ENCODE measurements at places on chromosomes 16 and 17.

GRCh38 chr16:2154533-2155090 lies 970 bp upstream of the TRAF7 start:
- peak; percentile 45 for DNase-seq

DNA sequence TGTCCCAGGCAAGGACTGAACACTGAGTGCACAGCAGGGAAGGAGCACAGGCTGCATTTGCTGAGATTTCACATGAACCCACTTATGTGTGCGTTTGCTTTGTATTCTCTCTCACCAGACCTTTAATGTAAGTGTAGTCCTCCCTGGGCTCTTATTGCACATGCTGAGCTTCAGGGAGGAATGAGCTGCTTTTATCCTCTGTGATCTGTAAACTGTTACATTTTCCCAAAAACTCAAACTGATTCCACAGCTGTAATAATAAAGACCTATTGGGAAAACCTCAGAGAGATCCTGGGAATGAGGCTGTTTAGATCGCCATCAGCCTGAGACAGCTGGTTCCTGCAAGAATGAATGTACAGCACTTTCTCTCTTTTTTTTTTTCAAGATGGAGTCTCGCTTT lies 53.6 kb upstream of the ADORA2B start:
- no peak for DNase-seq

DNA sequence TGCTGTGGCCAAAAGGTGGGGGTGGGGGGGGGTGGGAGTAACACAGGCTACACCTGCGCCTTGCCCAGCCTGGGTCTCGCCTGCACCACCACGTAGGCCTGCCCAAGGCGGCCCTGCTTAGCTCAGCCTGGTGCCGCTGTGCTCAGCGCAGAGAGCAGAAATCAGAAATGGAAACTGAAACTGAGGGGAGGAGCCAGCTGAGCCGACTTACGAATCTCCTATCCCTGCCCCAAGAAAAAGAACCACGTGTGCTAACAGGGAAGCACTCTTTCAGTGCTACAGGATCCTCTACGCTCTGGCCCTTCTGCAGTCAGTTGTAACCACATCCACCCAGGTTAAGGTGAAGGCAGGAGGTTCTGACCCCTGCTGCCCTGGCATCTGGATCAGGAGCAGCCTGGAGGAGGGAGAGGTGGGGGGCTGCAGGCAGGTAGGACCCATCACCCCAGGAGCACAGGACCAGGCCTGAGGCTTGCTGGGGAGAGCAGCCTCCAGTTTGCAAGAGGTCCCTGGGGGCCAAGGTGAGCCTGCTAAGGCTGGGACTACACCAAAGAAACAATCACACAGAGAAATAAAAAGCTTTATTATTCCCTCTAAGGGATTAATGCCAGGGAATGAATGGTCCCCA lies at the start of gene DHX58:
Gene DHX58 (minus strand): TSS at position 163 of the 625 bp plus-strand sequence. CDS start 822 bp downstream, outside the sequence.
- DNase-seq: no peak

GRCh38 chr16:69274699-69275235 lies 36.4 kb upstream of the VPS4A start:
- DNase-seq: no peak

- DNase-seq: no peak
These were observed 221.5 kb downstream of the IRF8 start for GRCh38 chr16:86120201-86121192.

GRCh38 chr16:83513008-83513755 lies 294.6 kb upstream of the HSBP1 start:
- DNase-seq: no peak

DNA sequence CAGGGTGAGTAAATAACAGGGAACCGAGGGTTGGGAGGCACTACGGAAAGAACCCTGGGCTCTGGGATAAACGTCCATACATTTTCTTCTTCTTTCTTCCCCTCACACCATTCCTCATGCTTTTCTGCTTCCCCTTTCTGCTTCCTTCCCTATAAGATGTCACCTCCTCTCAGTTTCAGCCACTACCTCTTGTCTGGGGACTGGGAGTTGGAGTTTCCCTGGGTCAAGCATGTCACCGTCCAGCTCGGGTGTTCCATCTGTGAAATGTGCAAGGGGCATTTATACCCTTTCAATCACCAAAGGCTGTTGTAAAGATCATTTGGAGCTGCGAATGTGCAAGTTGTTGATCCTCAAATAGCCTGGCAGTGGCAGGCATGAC lies 17.5 kb upstream of the CCL22 start:
- DNase-seq: no peak

DNA sequence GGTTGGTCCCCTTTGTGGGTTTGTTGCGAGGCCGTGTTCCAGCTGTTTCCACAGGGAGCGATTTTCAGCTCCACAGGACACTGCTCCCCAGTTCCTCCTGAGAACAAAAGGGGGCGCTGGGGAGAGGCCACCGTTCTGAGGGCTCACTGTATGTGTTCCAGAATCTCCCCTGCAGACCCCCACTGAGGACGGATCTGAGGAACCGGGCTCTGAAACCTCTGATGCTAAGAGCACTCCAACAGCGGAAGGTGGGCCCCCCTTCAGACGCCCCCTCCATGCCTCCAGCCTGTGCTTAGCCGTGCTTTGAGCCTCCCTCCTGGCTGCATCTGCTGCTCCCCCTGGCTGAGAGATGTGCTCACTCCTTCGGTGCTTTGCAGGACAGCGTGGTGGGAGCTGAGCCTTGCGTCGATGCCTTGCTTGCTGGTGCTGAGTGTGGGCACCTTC lies 27.3 kb upstream of the STH start:
- DNase-seq: no peak

GRCh38 chr16:17431968-17432625 lies 38.7 kb downstream of the XYLT1 start:
- no peak for DNase-seq

GRCh38 chr17:79356839-79357447 lies 253.9 kb downstream of the RBFOX3 start:
- DNase-seq: no peak

GRCh38 chr16:2664574-2664982 lies 17.7 kb upstream of the KCTD5 start:
- DNase-seq: no peak

GRCh38 chr16:29030086-29030840 lies 45.4 kb downstream of the LAT start:
- DNase-seq: no peak

DNA sequence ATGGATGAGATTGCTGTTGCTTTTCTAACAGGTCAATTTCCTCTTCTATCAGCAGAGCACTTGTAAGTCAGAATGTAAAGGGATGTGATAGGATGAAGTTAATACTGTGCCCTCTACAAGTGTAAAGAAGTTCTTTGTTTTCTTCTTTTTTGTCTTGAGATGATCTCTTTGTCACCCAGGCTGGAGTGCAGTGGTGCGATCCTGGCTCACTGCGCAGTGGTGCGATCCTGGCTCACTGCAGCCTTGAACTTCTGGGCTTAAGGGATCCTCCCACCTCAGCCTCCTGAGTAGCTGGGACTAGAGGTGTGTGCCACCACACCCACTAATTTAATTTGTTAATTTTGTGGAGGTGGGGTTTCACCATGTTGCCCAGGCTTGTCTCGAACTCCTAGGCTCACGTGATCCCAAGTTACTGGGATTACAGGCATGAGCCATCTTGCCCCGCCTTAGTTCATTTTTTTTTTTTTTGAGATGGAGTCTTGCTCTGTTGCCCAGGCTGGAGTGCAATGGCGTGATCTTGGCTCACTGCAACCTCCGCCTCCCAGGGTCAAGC lies 21.6 kb upstream of the KPNB1 start:
- DNase-seq: no peak

DNA sequence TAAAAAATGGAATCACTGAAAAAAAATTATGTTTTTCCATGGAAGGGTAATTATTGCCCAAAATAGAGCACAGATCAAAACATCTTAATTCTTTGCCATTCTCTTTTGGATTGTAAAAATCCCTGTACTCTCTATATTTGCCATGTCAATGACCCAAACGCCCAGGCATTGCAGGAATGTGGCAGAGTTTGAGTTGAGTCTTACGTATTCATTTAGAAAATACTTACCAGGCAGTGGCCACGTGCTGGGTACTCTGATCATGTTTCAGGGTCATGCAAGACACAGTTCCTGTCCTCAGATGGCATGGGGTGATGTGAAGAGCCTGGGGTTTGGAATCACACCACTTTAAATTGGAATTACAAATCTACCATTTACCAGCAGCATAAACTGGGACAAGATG lies 267.7 kb downstream of the ABCC12 start:
- no peak for DNase-seq

DNA sequence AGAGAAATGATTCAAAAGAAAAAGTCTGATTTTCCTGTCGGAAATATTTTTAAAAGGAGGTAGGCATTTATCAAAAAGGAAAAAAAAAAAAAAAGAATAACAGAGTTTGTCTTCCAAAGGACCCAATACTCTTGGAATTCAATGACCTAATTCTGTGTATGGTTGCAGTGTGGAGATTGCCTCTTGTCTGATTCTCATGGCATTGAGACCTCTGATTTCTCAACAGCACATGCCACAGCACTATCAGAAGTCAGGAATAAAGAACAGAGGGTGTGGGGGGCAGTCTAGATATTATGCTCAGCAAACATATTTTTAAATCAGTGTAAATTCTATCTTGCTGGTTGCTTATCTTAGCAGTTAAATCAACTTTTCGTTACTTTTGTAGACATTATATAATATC lies 81.3 kb upstream of the SOX9 start:
- no peak for DNase-seq

GRCh38 chr17:61450641-61451537 lies 1.3 kb upstream of the TBX4 start:
- DNase-seq: no peak

- peak; percentile 92 for DNase-seq
These were observed 36.5 kb downstream of the GSE1 start for GRCh38 chr16:85649411-85650134.

Data from NCI-H524 (cell line).